ENCODE measurements at places on chromosomes 5 and 9.

DNA sequence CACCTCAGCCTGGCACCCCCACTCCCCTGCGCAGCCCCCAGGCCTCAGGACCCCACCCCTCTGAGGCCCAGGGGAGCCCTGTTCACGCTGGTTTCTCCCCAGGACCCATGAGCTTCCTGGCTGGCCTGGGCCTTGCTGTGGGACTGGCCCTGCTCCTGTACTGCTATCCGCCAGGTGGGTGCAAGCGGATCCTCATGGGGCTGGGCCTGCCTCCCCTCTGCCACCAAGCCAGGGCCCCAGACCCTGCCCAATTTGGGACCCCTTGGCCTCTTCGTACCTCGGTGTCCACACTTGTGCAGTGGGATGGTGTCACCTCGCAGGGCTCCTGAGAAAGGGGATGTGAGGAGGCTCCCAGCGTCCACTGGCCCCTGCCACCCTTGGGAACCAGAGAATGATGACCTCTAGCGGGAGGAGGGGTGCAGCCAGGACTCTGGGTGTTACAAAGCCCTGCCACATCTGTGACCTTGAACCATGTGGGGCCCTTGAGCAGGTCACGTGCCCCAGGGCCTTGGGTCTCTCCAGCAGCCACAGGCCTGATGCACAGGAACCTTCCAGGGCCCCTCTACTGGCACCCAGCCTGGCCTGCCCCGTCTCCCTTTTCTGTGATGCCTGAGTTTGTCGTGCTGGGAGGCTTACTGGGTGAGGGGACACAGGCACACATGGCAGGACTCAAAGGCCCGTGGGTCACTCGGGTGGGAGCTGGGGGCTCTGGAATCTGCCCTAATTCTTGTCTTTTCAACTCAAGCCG lies 16.3 kb downstream of the CARD19 start:
- DNase-seq, result no peak

DNA sequence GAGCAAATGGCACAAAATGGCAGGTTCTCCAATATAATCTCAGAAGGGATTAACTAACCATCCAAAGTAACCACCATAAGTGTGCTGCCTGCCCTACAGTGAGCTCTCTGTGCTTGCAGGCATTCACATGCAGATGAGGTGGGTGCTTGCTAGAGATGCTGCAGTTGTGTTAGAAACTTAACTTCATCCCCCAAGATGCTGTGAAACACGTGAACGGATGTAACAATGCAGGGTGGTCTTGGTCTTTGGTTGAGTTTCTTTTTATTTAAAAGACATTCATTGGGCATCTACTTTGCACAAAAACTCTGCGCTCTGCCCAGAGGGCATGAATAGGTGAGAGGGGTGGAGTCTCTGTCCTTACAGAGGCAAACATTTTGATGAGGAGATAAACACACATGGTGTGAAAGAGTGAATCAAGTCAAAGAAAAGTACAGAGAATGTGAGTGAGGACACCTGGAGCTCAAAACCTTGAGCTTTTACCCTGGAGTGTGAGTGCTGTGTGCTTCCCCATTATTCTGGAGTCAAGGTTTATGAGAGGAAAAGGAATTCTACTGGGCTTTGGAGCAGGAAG lies 143.9 kb upstream of the DAP start:
- no peak for DNase-seq

- no peak for DNase-seq
Observed at GRCh38 chr9:13513286-13513685, 233.8 kb upstream of the MPDZ start.

DNA sequence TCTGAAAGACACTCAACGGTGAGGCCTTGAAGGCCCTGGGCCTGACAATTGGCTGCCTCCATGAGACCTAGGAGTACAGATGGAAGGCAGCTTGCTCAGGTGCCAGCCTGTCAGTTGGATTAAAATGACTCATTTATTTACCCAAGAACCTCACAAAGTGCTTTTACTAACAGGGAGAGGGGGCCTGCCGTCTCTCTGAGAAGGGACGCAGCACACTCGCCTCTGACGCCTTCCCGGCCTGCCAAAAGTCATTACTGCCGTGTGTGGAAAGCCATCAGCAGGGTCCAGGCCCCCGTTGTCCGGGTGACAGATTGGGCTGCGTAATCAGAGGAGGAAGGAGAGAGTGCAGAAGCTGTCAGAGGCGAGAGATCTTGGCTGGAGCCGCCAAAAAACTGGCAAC lies 32.4 kb downstream of the DDX31 start:
- no peak for DNase-seq

GRCh38 chr5:146076028-146076427 lies 29.3 kb downstream of the PLAC8L1 start:
- DNase-seq, result no peak

DNA sequence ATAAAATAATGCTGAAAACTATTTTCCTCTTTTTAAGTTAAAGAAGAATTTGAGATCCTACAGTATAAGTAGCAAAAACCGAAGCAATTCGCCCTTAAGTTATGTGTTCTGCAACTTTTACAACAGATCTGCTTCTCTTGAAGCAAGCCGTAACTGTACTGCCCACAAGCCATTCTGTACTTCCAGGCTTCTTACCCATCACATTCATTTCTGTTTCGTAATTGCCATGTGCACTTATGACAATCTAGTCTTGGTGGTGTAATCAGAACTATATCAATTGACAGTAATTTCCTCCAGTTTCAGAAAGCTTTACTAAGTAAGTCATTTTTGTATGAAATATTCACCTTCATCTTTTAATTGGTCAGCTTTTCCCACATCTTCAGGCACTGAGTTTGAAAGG lies 13.8 kb downstream of the SGTB start:
- no peak for DNase-seq

DNA sequence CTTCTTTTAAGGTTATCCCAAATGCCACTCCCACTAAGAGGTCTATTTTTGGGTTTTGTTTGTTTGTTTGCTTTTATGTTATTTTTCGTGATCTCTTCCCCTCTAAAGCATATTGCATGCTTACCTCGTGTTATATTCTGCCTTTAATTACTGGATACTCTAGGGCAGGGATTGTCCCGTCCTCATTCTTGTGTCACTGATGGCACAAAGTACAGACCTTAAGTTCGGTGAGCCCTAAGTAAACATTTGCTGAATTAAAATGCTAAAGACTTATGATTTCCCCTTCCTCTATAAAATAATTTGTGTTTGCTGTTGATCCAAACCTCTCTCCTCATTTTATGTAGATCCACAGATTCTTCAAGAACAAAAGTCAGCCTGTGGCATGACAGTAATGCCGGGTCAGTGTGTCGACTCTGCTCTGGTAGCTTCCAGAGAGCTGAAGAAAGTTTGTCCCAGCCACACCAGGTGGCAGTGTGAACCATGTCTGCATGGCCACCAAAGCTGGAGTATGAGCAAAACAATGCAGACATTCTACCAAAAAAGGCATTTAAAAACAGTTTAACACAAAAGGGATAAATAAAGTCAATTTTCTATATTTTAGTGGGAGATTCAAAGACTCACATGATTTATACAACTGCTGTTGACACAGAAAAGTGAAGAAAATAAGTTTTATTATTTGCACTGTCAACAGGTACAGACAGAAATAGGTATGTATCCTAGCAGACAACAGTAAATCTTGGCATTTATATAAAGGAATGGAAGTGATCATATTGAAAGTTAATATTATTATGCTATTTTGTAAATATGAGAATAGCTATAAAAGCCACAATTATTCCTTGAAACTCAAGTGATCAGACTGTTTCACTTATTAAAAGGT lies 17.9 kb upstream of the POC5 start:
- DNase-seq, result no peak

DNA sequence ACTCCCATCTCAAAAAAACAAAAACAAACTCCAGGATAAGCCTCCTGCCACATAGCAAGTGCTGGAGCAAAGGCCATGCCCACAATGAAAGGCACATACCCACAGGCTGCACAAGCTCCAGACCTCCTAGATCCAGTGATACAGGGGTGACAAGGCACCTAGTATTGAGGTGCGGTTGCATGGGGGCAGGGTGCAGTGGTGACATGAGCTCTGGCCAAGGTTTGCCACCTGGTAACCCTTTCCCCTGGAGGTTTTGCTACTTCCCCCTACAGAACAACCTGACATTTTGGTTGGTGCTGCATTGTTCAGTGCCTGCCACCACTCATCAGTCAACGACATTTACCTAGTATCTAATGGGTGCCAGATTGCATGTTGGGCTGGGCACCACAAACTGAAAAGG lies 14.5 kb downstream of the CDKN2AIPNL start:
- no peak for DNase-seq

DNA sequence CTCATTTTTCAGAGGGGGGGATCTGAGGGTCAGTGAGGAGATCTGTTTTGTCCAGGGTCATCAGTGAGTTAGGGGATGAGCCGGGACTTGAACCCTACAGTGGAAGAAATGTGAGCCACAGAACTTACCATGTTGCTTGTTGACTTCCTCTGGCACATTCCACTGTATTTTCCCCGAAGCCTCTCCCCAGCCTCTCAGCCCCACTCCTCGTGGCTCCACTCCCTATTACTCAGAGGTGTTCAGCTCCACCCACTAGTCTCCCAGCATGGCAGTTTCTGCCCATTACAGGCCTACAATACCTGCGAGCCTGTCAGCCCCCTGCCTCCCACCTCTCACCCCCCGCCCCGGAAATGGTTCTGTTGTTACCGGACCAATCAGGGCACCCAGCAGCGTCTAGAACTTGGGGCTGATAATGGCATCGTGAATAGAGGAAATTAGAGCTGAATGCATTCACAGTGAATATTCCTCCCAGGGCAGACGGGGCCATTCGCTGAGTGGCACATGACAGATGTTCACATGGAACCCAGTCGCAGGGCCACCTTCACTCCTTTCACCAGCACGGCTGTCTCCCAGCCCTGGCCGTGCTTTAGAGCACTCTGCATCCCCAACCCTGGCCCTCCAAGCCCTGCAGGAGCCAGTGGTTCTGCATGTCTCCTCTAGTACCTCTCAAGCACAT lies 81.6 kb downstream of the KCNIP1 start:
- DNase-seq, result no peak

- DNase-seq, result no peak
Observed at GRCh38 chr9:33690143-33690933, 105.0 kb upstream of the PRSS3 start.

- no peak for DNase-seq
Observed at GRCh38 chr5:92730486-92730885, 850.5 kb downstream of the NR2F1-AS1 start.

DNA sequence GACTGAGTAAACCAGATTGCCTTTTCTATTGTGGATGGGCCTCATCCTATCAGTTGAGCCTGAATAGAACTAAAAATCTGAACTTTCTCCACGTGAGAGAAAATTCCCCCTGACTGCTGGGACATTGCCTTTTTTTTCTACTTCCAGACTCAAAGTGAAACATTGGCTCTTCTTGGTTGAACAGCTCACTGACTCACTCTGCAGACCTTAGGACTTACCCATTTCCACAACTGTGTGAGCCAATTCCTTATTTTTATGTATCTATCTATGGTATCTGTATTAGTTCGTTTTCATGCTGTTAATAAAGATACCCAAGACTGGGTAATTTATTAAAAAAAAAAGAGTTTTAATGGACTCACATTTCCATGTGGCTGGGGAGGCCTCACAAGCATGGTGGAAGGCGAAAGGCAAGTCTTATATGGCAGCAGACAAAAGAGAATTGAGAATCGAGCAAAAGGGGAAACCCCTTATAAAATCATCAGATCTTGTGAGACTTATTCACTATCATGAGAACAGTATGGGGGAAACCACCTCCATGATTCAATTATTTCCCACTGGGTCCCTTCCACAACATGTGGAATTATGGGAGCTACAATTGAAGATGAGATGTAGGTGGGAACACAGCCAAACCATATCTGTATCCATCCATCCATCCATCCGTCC lies 306.7 kb upstream of the SLC24A2 start:
- no peak for DNase-seq

- DNase-seq, result no peak
Observed at GRCh38 chr9:130101915-130102314, 48.2 kb downstream of the GPR107 start.

- DNase-seq, result no peak
Observed at GRCh38 chr5:172834415-172835289, 601 bp downstream of the ERGIC1 start.

DNA sequence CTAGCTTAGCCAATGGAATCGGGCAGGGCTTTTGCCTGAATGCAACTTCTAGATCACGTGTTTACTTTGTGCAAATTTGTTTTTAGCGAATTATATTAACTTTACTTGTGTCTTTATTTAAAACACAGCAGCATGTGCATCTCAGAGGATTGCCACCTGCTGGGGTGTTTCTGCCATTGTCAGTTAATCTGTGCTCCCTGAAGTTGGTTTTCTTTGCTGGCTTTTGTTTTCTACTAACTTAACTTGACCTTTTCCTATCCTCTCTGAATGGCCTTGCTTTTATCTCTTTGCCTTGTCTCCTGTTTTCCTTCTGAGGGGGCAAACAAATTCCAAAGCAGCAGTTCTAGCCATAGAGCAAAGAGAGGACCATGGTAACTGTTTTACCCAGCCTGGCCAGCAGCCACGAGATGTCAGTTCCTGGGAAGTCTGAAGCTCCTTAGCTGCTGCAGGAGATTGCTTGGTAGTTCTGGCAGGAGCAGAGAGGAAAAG lies 67.6 kb downstream of the ARHGEF28 start:
- no peak for DNase-seq

GRCh38 chr9:15157381-15157780 lies 149.6 kb downstream of the TTC39B start:
- DNase-seq, result no peak

DNA sequence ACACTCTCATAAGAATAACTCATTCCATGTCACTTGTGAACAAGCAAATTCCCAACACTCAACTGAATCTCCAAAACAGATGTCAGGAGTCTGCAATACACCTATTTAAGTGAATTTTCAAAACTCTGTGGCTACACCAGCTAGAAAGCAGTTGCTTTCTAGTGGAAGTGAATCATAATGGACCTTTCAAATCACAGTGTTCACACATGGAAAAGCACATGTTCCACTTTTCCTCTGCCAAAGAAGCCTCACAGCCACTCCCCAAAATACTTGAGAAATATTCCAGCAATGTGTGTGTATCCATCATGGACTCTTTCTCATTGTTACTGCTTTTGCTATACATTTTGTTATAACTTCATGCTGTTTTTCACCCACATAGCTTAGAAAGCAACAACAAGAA lies 17.4 kb downstream of the MARCHF3 start:
- DNase-seq, result no peak

DNA sequence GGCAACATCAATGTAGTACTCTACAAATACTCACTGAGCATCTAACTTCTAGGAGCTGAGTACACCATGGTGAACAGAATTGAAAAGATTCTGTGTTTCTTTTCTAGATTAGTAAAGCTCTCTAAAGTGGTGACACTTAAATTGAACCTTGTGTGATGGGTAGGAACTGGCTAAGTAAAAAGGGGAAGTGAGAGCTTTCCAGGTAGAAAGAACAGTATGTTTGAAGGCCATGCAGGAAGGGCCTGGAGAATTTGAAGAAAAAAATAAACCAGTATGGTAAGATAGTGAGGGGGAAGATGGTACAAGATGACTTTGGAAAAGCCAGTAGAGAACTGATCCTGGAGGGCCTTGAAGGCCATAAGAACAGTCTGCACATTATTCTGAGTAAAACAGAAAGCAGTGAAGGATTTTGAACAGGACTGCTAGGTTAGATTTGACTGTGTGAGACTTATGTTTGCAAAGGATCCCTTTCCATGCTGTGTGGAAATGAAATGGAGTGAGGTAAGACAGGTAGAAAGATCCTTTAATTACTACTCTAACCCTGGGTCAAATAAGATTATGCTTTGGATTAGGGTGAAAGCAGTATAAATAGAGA lies 46.7 kb upstream of the UBQLN1 start:
- DNase-seq, result no peak

GRCh38 chr9:119588874-119589744 lies 219.9 kb upstream of the BRINP1 start:
- no peak for DNase-seq

- no peak for DNase-seq
Observed at GRCh38 chr5:114450437-114450836, 88.6 kb downstream of the KCNN2 start.

- DNase-seq, result no peak
Observed at GRCh38 chr9:100394032-100394695, 32.8 kb upstream of the MSANTD3 start.

Measured in activated CD4-positive, alpha-beta T cell treated with anti-CD3 and anti-CD28 coated beads, Interleukin-2, amount 50 U/mL, for 24 hours (primary cell).